NCI-H1436 (cell line): ENCODE measurements at places on chromosomes 1 and 21.

- DNase-seq, result no peak
These were observed 1529.3 kb upstream of the TPTE start for GRCh38 chr21:8991968-8992621.

- DNase-seq, result no peak
These were observed 131.3 kb upstream of the ARHGEF16 start for GRCh38 chr1:3323021-3323795.

GRCh38 chr1:193929374-193930033 is 743.1 kb upstream of the B3GALT2 start:
- DNase-seq, result no peak

DNA sequence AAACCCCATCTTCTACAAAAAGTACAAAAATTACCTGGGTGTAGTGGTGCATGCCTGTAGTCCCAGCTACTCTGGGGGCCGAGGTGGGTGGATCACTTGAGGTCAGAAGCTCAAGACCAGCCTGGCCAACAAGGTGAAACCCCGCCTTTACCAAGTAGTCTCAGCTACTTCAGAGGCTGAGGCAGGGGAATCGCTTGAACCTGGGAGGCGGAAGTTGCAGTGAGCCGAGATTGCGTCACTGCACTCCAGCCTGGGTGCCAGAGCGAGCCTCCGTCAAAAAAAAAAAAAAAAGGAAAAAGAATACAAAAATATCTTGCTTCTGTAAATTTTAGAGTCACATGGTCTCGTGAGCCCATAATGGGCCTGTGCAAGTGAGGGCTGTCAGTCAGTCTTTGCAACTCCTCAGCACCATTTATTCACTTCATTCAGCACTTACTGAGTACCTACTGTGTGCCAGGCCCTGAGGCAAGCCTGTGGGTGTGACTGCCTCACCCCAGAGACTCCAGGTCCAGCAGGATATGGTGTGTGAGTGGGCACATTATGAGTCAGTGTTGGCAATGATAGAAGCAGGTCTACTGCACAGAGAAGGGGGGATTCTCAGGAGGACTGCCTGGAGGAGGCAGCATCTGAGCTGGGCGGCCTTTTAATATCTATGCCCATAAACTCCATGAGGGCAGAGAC is 46.8 kb upstream of the TARDBP start:
- no peak for DNase-seq

- peak; percentile 12 for DNase-seq
These were observed 453 bp downstream of the PABPC4 start for GRCh38 chr1:39576016-39576657.

GRCh38 chr1:71039661-71040262 is 7.9 kb downstream of the PTGER3 start:
- DNase-seq, result no peak

DNA sequence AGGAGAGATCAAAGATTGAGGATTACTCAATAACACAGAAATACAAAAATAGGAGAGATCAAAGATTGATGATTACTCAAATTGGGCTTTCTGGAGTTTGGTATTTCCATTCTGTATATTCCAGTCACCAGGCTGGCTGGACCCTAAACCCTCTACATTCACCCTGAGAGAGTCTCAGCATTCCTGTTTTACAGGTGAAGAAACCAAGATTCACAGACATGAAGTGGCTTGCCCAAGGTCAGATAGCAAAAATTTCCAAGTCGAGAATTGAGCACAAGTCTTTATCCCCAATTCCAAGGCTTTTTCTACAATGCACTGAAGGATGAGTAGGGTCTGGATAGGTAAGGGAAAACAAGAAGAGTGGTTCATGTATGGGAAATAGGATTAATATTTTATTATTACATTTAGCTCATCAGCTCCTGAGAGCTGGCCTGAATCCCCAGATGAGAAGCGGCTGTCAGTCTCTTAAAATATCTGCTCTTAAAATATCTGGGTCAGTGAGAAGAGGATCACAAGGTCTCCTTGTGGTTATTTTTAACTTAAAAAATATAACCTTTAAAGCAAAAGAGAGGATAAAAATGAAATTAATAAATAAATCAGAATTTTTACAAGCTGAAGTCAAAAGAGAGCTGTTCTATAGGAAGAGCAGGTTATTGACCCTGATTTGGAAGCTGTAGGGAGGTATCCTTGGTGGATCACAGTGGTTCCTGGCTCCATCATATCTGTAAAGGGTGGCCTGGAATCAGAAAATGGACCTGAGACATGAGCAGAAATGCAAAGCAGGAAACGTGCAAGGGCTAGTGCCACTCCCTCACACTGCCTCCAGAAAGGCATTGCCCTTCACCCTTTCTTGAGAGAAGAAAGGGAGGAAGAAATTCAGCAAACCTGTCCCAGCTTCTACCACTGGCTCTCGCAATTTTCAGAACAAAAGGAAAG is 29.1 kb upstream of the SEC16B start:
- DNase-seq, result no peak

- DNase-seq, result no peak
These were observed 104.3 kb downstream of the FAM78B start for GRCh38 chr1:166062421-166063070.

GRCh38 chr21:15370462-15370975 is 305.7 kb upstream of the NRIP1 start:
- DNase-seq, result no peak

DNA sequence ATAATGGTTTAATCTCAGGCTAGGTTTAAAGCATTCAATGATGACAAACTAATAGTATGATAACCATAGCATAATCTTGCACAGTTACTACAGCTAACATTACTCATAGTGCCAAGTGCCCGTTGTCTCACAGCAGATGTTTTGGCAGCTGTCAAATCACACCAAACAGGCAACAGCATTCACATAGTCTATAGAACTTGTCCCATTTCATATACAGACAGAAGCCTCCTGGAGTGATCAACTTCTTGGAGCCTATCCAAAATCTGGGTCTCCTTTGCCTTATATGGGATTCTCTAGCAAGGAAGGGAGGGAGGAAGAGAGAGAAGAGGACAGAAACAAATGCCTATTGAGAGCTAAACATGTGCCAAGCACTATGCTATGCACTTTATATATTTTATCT is 250.6 kb upstream of the ZP4 start:
- DNase-seq, result no peak

DNA sequence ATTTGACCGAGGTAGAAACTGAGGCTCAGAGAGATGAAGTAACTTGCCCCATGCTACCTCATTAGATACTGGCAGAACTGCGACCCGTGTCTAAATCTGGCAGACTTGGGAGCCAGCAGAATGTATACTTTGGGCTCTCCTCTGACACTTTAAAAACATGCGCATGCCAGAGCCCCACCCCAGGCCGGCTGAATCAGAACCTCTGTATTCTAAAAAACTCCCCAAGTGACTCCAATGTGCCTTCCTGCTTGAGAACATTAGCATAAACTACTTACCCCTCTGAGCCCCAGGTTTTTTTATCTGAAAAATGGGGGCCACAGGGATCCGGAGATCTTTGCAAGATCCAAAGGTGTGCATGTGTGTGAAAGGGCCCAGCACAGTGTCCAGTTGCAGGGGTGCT is 344.7 kb upstream of the USP24 start:
- DNase-seq, result no peak

DNA sequence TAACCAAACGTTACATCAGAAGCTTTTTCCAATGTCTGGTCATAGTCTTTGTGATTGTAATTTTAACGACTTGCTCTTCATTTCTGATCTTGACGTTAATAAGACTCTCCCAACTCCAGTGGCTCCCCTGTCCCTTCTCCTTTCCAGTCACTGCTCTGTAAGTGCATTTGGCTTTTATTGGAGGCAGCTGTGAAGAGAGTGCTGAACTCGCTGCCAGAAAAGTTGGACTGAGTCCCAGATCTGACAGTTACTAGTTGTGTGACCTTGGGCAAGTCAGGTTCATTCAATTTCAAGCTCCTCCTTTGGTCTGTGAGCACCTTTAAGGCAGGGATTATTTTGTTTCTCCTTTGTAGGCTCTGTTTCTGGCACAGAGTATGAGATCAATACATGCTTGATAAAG is 109.6 kb upstream of the TSPAN2 start:
- no peak for DNase-seq

- no peak for DNase-seq
These were observed 211.4 kb upstream of the PKN2 start for GRCh38 chr1:88472714-88473113.

DNA sequence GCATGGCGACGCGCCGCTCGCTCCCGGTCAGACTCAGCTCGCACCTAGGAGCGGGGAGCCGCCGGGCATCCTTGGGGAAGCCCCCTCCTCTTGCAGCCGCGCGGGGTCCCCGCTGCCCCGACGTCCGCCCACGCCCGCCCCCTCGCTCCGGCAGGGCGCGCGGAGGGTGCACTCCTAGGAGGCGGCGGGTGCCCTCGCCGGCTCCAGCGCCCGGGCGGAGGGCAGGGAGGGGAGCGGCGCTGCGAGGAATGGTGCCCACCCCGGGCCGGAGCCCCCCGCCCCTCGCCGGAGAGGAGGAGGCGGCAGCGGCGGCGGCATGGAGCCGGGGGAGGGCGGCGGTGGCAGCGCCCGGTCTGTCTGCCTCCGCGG is 488 bp downstream of the FAM78B start:
- DNase-seq, result no peak

GRCh38 chr1:942864-943533 is 16.1 kb downstream of the NOC2L start:
- DNase-seq, result no peak

GRCh38 chr1:156004843-156005584 is 15.7 kb downstream of the SSR2 start:
- DNase-seq, result no peak
